ENCODE measurements at places on chromosomes 7 and 10.
A peak's percentile ranks its signal among the peaks of the same experiment; 100 is the strongest.

DNA sequence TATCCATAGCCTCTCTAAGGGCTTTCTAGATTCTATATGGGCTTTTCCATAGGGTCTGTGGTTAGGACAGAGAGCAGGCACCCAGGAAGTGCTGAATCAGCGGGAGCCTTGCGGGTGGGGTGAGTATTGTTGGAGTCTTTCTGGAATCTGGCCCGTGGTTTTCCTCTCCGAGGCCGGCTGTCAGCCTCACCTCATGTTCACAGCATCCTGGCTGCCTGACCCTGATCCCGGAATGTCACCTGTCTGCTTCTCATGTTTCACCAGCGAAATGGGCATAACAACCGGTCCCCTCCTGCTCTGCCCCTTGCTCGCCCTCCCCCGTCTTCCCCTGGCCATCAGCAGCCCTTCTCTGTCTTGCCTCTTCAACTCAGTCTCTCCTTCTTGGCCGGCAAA is 36.5 kb downstream of the DDIT4 start:
- H3K27ac ChIP-seq = peak overlapping the region; percentile 47
- peaks cover 49% of the 10 kb centered on the region for H3K4me1 ChIP-seq
- DNase-seq = no peak
- no peaks in the 10 kb centered on the region for H3K27me3 ChIP-seq
- H3K36me3 ChIP-seq = no peaks in the 10 kb centered on the region
- H3K4me3 ChIP-seq = no peak overlapping the region

DNA sequence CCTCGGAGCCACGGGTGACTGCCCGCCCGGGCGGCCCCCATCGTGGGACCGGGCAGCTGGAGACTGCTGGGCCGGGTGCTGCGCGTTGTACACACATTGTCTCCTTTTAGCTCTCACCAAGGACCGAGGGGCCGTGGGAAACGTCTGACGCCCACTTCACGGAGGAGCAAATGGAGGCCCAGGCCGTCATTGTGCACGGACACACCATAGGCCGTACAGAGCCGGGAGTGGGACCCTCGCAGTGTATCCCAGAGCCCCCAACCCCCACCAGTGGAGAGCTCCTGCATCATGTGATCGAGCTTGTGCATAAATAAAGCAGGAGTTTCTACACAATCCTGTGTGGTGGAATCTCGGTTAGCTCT is 722 bp downstream of the DENND10 start:
- H3K36me3 ChIP-seq = peaks cover 11% of the 10 kb centered on the region
- H3K4me1 ChIP-seq = peaks cover 16% of the 10 kb centered on the region
- no peaks in the 10 kb centered on the region for H3K27me3 ChIP-seq
- H3K4me3 ChIP-seq = peak overlapping the region; percentile 75
- no peak overlapping the region for H3K27ac ChIP-seq

- peaks cover 2% of the 10 kb centered on the region for H3K27me3 ChIP-seq
- no peak for DNase-seq
- H3K4me1 ChIP-seq = no peaks in the 10 kb centered on the region
Measured at GRCh38 chr10:8360365-8360764, 305.9 kb downstream of the GATA3 start.

- peak overlapping the region; percentile 15 for H3K4me3 ChIP-seq
- H3K4me1 ChIP-seq = peaks cover 35% of the 10 kb centered on the region
- no peak for DNase-seq
- peaks cover 82% of the 10 kb centered on the region for H3K36me3 ChIP-seq
Measured at GRCh38 chr10:102154466-102155116, 2.4 kb downstream of the NOLC1 start.

GRCh38 chr7:30412782-30413504 is 65.6 kb downstream of the NOD1 start:
- H3K27me3 ChIP-seq = no peaks in the 10 kb centered on the region
- no peak overlapping the region for H3K27ac ChIP-seq
- DNase-seq = no peak

GRCh38 chr7:2920956-2921652 is 77.0 kb upstream of the GNA12 start:
- no peak for DNase-seq
- no peaks in the 10 kb centered on the region for H3K27me3 ChIP-seq
- peaks cover 86% of the 10 kb centered on the region for H3K36me3 ChIP-seq
- no peak overlapping the region for H3K27ac ChIP-seq

DNA sequence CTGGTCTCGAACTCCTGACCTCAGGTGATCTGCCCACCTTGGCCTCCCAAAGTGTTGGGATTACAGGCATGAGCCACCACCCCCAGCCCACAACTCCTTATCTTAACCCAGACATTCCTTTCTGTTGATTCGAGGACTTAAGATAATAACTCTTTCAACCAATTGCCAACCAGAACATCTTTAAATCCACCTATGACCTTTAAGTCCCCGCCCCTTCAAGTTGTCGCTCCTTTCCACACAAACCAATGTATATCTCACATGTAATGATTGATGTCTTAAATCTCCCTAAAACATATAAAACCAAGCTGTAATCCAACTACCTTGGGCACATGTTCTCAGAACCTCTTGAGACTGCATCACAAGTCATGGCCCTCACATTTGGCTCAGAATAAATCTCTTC is 7.8 kb upstream of the ANKRD2 start:
- no peaks in the 10 kb centered on the region for H3K27me3 ChIP-seq
- no peaks in the 10 kb centered on the region for H3K4me1 ChIP-seq
- H3K4me3 ChIP-seq = no peak overlapping the region

DNA sequence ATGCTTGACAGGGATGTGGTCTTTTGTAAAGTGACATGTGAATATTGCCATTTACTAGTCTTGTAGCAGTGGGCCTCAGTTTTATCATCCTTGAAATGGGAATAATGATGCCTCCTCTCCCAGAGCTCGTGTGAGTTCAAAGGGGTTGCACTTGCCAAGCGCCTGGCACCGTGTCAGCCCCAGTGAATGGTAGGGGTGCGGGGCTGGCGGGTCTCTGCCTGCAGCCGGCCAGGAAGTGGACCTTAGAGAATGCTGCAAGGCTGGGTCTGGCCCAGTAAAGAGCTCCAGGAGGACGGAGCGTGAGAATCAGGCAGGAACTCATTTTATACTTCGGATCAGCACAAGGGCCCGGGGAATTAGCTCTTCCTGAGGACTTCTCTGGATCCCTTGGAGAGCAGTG is 524.4 kb upstream of the FOXK1 start:
- H3K27me3 ChIP-seq = no peaks in the 10 kb centered on the region
- no peaks in the 10 kb centered on the region for H3K36me3 ChIP-seq
- DNase-seq = no peak
- no peak overlapping the region for H3K27ac ChIP-seq

GRCh38 chr7:157497744-157498651 is 161.2 kb downstream of the DNAJB6 start:
- H3K4me1 ChIP-seq = peaks cover 4% of the 10 kb centered on the region
- H3K27ac ChIP-seq = no peak overlapping the region
- no peak overlapping the region for H3K4me3 ChIP-seq

DNA sequence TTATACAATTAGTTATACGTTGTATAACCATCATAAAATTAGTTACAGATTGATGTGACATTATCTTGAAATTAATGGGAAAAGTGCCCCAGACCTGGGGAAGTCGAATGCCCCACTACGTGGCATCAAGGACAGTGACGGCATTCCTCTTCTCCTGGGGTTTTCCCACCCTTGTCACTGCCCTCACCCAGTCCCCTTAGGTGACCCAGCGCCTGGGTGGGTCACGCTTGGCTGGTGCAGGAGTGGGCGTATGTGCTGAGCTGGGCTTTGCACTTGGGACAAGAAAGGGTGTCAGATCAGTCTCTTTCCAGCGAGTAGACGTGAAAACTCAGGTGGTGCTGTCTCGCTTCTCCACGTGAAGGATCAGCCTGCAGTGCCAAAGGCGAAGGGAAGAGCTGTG is 7.6 kb downstream of the FOXK1 start:
- H3K27ac ChIP-seq = peak overlapping the region; percentile 21
- H3K36me3 ChIP-seq = peaks cover 15% of the 10 kb centered on the region
- no peak for DNase-seq
- H3K4me1 ChIP-seq = peaks cover 78% of the 10 kb centered on the region

DNA sequence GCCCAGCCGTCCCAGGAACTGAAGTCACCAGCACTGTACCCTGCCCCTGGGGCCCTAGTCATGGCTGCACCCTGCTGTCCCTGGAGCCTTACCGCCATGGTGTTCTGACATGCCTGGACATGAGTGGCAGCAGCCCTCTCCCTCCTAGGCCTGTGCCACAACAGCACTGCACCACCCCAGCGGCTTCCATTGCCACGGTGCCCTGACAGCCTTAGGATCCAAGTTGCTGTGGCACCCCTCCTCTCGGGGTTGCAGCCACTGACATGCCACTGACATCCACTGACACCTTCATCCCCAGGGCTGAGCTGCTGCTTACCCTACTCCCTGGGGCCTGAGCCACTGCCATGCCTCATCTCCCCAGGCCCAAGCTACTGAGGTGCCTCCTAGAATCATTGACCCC is 39.6 kb upstream of the SHH start:
- no peak for DNase-seq
- H3K36me3 ChIP-seq = no peaks in the 10 kb centered on the region
- H3K4me1 ChIP-seq = no peaks in the 10 kb centered on the region

DNA sequence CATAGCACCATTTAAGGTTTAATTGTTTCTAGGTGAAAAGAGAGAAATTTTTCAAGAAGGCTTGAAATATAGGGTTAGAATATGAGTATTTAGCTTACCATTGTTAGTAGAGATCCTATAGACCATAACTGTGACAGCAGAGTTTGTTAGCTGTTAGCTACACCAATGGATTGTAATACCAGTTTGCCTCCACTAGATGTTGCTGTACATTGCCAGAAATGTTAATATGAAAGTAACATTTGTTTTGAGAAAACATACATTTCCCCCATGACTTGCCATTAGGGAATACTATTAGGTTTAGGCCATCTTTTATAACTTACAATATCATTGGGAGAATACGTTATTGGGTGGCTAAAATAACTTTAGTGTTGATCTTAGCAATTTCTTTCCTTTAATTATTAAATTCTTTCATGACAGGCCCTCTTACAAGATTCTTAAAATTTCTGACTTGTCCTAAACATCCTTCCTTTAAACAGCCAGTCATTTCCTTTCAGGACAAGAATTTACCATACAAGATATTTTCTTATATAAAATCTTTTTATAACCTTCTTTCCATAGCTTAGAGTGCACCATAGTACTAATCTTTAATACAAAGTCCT is 39.5 kb downstream of the ZNF117 start:
- H3K27ac ChIP-seq = no peak overlapping the region
- H3K4me1 ChIP-seq = peaks cover 3% of the 10 kb centered on the region
- no peaks in the 10 kb centered on the region for H3K36me3 ChIP-seq
- H3K4me3 ChIP-seq = no peak overlapping the region
- H3K27me3 ChIP-seq = peaks cover 31% of the 10 kb centered on the region
- no peak for DNase-seq

- no peak for DNase-seq
- H3K36me3 ChIP-seq = no peaks in the 10 kb centered on the region
- H3K27me3 ChIP-seq = no peaks in the 10 kb centered on the region
- H3K4me1 ChIP-seq = no peaks in the 10 kb centered on the region
- H3K4me3 ChIP-seq = no peak overlapping the region
Measured at GRCh38 chr10:4333459-4333894, 492.5 kb upstream of the AKR1E2 start.

- peaks cover 4% of the 10 kb centered on the region for H3K36me3 ChIP-seq
- peak overlapping the region; percentile 67 for H3K27ac ChIP-seq
- no peak overlapping the region for H3K4me3 ChIP-seq
- no peak for DNase-seq
- peaks cover 82% of the 10 kb centered on the region for H3K4me1 ChIP-seq
Measured at GRCh38 chr10:72243822-72244437, 27.9 kb upstream of the ASCC1 start.

DNA sequence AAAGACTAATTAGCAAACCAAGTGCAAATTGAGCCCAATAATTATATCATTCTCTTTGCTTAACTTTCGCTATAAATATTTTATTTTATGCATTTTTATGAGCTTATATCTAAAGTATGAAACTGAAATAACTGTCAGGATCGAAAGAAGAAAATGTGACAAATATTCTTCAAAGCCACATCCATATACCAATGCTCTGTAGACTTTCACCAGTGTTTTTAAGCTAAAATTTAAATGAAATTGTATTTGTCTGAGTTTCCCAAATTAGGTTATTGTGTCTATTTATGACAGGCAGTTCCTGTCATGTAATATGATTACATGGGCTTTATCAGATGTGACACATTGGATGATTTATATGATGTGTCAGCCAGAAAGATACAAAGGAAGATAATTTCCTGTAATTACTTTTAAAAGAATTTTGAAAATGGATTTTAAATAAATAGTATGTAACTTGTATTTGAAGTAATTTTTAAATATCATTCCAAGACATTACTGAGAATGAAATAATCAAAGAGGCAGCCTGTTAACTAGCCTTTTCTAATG is 317.9 kb upstream of the KLF6 start:
- DNase-seq = no peak
- H3K27me3 ChIP-seq = no peaks in the 10 kb centered on the region
- no peak overlapping the region for H3K27ac ChIP-seq

DNA sequence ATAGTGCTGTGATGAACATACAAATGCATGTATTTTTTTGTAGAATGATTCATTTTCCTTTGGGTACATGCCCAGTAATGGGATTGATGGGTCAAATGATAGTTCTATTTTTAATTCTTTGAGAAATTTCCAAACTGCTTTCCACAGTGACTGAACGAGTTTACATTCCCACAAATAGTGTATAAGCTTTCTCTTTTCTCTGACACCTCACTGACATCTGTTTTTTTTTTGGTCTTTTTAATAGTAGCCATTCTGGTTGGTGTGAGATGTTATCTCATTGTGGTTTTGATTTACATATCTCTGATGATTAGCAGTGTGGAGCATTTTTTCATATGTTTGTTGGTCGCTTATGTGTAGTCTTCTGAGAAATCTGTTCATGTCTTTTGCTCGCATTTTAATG is 195.0 kb upstream of the AGK start:
- no peaks in the 10 kb centered on the region for H3K36me3 ChIP-seq
- peaks cover 6% of the 10 kb centered on the region for H3K27me3 ChIP-seq
- no peak for DNase-seq
- H3K4me3 ChIP-seq = no peak overlapping the region
- H3K4me1 ChIP-seq = no peaks in the 10 kb centered on the region
- no peak overlapping the region for H3K27ac ChIP-seq

- H3K27me3 ChIP-seq = no peaks in the 10 kb centered on the region
- H3K36me3 ChIP-seq = no peaks in the 10 kb centered on the region
- H3K4me3 ChIP-seq = no peak overlapping the region
- no peaks in the 10 kb centered on the region for H3K4me1 ChIP-seq
Measured at GRCh38 chr10:94630017-94630688, 53.4 kb upstream of the CYP2C18 start.

- no peak for DNase-seq
- H3K27me3 ChIP-seq = no peaks in the 10 kb centered on the region
- no peaks in the 10 kb centered on the region for H3K36me3 ChIP-seq
- no peak overlapping the region for H3K27ac ChIP-seq
Measured at GRCh38 chr7:40610461-40610860, 475.7 kb downstream of the SUGCT start.

DNA sequence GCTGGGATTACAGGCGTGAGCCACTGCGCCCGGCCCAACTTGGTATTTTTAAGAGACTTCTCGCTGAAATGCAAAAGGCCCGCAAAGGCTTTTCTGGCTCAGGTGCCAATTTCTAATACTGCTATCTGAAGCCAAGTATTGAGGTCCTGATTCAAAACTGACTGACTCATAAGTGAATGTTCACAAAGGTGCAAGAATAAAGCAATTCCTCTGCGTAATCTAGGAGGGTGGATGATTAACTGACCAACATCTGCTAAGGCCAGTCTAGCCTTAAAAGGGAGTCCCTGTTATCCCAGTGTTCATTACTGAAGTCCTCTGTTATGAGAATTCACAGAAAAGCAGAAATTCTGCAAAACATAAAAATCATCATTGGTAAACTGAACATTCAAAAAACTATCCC is 111.4 kb downstream of the SRPK2 start:
- DNase-seq = no peak
- H3K36me3 ChIP-seq = peaks cover 12% of the 10 kb centered on the region
- peaks cover 17% of the 10 kb centered on the region for H3K4me1 ChIP-seq
